ENCODE measurements at places on chromosomes 3 and 15. TPM values are rescaled to one million over a fixed set of nuclear protein-coding genes. Genes with fewer than 3 reads are reported as not detected.

DNA sequence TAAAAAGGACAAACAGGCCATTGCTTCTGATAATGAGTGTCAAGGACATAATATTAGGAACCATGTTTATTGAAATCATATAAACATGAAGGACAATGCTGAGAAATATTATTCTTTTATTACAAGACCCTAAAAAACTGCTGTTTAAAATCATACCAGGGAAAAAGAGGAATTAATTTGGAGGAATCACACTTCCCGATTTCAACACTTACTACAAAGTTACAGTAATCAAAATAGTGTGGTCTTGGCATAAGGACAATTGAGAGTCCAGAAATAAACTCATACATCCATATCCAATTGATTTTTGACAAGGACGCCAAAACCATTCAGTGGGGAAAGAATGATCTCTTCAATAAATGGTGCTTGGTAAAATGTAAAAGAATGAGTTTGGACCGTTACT is 13.0 kb downstream of the CYP1A1 start:
- no peak for DNase-seq

GRCh38 chr15:36373550-36373949 is 205.9 kb upstream of the CDIN1 start:
- DNase-seq, result no peak

DNA sequence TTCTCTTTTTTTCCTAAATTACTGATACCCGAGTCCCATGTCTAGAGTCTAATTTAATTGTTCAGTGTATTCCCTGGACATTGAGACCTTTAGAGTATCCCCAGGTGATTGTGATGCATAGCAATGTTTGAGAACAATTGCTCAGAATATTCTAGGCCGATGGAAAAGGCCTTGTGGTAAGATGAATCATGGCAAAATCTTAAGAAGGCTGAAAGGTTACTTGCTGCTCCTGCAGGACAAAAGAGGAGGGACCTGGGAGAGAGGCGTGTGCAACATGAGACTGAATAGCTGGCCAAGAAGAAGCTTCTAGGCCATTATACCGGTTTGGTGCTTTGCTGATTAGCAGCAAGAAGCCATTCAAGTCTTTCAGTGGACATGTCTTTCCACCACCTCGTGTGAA is 256.6 kb downstream of the ROBO2 start:
- no peak for DNase-seq

GADL1 gene
- total RNA-seq, result not detected

LRRN1 gene
- total RNA-seq, result not detected

CIDEC gene
- total RNA-seq, result 2.8 TPM

LIPH gene
- total RNA-seq, result not detected

CMSS1 gene
- total RNA-seq, result 48.7 TPM

SNX22 gene
- total RNA-seq, result 5.5 TPM

ANAPC13 gene
- 95.1 TPM for total RNA-seq

KBTBD8 gene
- total RNA-seq, result 16.2 TPM

SNTN gene
- not detected for total RNA-seq
